C1 segment of cervical spinal cord (tissue), 14 donors: ENCODE measurements at places on chromosomes 2 and 18.

DNA sequence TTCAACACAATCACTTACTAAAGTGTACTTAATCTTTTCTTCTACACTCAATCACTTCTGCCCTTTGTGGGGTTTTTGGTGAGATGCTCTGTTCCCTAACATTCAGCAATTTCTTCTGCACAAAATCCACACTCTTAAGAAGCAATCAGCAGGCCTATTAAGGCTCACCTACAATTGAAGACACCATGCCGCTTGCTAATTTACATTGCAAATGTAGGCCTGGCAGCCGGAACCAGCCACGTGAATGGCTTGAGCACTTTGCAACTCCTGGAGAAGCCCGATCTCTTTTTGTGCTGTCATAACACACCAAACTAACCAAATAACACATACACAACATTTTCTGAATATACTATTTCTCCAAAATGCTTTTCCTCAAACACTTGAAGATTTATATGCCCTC, 66.3 kb downstream of the NYAP2 start:
- no peak for DNase-seq

DNA sequence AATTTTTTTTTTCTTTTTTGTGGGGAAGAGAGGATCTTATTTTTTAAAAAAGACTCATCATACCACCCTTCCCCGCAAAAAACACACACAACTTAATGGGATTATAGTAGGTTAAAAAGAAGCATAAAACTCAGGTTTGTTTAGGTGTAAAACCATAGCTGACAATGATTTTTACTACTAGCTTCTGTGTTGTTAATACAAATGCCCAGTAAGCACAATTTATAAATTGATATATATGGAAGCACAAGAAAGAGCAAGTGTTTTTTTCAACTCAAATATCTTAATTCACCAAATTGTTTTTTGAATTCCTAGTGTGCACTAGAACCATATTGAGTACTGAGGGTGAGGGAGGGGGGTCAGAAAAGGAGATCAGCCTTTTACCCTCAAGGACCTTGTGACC, 7.0 kb downstream of the STAT4 start:
- DNase-seq = no peak

DNA sequence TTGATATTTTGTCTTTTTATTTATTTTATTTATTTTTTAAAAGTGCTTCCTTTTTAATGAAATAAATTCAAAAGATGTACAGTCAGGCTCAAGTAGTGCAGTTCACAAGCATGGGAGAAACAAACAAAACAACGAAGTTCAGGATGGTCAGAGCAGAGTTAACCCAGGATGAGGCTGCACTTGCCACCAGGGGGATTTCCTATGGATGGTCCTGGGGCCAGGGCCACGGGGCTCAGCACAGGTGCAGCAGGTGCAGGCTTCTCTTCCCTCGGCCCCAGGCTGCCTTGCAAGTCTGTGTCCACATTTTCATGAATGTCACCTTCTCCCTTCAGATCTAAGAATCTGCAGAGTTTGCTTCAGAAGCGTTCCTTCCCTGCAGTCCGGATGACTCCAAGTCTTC, 76.5 kb downstream of the CDCA7 start:
- no peak for DNase-seq

- no peak for DNase-seq
These were observed 278.5 kb downstream of the SRBD1 start for GRCh38 chr2:45332567-45332966.

DNA sequence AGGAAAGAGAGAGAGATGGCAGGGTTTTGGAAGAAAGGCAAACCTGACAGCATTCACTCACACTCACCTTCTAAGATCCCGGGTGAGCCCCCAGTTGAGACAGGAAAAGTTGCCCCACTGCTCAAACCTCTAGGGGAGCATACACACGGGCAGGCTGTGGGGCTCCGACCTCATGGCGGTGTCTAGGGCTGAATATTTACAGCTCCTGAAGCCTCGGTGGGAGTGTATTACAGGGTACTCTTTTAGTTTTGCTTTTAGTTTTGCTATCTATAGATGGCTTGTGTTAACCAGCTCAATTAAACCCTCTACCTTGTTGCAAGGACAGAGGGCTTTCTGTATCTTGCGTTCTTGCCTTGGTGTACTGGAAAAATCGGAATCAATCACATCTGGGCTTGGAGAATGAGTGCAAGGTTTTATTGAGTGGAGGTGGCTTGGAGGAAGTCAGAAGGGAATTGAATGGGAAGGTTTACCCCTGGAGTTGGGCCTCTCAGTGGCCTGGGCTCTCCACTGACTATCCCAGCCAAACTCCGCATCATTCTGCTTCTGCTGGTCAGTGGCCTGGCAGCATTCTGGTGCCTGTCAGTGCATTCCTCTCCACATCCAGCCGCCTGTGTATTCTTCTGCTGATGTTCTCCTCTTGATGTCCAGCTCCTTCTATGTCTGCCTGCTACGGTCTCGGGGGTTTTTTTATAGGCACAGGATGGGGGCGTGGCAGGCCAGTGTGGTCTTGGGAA, 10.1 kb upstream of the IFIH1 start:
- DNase-seq = no peak

DNA sequence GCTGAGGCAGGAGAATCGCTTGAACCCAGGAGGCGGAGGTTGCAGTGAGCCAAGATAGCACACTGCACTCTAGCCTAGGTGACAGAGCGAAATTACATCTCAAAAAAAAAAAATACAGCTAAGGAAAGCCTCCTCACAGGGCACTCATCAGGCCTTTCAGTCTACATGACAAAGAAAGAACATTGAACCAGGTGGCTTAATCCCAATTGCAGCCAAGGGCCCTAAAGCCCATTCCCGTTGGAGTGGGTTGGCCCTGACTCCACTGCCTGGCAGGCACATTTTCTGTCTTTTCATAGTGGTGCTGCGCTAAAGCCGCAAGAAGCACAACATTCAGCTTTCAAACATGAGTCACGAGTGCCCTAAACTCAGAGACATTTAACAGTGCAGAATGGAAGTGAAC, 372.5 kb downstream of the RNF144A start:
- DNase-seq = no peak

GRCh38 chr2:29055601-29056000, 18.7 kb downstream of the PCARE start:
- DNase-seq = no peak

DNA sequence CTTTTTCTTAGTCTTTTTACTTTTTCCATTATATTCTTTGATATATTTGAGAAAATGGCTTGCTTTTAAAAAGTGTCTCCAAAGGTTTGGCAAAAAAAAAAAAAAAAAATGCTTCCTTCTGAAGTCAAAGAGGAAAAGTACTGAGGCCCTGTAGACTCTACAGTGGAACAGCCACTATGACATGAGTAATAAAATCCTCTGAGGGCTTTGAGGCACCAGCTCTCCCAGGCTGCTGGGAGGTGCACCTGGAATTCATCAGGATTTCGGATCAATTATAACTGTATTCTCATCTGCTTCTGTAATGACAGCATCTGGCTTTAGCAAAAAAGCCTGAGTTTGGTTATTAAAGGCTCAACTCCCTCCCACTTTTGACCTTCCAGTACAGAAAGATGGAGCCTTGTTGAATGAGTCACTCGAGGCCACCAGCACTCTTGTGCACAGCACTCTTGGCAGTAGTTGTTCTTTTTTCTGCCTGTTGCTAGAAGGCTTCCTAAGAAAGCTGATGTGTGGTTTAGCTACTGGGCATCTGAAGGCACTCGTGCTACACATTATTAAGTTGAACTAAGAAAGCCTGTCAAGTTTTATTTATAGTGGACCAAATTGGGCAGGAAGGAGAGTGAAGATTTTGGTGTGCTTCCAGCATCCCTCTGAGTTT, 131.3 kb downstream of the PRPF40A start:
- DNase-seq = peak; percentile 27

DNA sequence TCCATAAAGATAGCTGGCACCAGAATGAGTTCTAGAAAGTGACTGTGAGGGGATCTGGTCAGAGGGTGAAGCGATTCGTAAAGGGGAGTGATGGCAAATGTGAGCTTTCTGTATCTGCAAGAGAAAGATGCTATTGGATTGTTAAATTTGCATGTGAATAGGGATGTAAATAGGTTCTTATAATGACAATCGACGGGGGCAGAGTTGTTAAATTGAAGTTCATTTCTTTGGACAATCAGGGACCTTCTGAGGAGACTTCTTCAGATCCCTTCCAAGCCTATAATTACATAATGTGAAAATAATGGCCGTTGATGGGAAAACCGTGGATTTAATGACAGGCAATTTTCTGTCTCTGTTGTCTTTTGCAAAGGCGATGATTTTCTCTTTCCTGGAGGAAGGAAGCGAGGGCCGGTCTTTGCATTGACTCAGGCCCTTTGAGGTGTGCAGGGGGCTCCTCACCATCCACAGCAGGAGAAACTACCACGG, 52.2 kb upstream of the TMEM18 start:
- no peak for DNase-seq

GRCh38 chr18:8668381-8668780, 37.0 kb upstream of the MTCL1 start:
- DNase-seq = no peak

DNA sequence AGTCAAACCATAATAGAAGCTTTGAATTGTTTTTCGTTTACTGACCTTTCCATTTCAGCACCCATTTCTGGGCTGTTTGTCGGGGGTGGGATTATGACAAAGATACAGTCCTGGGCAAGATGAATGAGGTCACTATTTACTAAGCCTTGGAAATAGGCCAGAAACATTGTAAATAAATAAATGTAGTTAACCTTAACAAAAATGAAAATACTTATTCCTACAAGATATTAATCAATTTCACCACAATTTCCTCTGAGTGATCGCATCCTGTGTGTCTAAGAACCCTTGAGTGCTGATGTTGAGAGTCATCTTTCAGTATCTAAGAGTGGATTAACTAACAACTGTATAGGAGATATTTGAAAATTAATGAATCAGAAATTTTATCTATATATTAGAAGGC, 14.0 kb downstream of the ITGA4 start:
- no peak for DNase-seq

GRCh38 chr2:46632349-46632748, 153.0 kb downstream of the TMEM247 start:
- DNase-seq = no peak

- no peak for DNase-seq
These were observed 84.7 kb downstream of the RBMS1 start for GRCh38 chr2:160408959-160409291.

DNA sequence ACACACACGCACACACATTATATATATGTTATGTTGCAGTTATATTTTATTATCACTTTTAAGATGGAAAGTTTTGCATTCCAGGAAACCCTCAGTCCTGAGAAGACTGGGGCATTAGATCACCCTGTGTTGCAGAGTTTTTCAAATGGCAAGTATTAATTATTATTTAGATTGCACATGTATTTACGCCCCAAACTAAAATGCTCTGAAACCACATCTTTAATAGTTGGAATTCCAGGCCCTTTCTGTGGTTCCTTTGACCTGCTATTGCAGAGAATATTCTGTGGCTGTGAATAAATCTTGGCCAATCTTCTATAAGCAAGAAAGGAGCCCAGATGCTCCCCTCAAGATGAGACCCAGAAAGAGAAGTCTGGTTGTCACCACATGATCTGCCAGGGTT, 427.0 kb upstream of the TNP1 start:
- DNase-seq = no peak

- no peak for DNase-seq
These were observed 167.9 kb downstream of the HRH4 start for GRCh38 chr18:24628326-24628725.

DNA sequence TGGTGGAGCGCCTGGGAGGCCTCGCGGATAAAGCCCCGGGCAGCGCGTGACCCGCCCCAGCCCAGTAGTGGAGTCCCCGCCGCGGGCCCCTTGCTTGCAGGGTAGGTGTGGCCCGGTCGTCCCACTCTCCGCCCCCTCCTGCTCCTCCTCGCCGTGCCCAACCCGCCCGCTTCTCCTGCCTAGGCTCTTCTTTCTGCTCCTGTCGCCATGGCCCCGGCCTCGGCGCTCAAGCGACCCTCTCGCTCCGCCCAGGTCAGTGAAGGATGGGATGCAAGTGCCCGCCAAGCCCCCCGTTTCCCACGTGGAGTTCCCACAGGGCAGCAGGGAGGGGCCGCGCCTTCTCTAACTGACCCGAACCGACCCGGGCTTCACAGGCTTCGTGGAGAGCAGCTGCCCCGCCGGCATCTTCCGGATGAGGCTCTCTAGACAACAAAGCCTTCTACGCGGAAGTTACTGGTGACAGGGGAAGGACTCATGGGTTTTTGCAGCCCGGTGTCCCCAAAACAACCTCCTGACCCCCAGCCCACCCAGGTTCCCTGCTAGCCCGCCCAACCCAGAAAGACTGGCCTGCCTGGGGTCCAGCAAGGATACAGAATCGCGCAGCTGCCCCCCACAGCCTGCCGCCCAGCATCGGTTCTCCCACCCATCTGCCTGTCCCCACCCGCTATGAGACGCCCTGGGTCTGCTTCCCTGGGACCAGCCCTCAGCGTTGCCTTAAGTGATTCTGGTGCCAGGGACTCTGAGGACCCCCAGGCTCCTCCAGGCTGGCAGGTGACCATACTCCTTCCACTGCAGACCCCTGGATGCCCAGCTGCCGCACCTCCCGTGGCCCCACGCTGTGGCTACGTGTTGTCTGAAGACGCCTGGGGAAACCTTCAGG, 32.8 kb downstream of the TTC32 start:
- DNase-seq = no peak

DNA sequence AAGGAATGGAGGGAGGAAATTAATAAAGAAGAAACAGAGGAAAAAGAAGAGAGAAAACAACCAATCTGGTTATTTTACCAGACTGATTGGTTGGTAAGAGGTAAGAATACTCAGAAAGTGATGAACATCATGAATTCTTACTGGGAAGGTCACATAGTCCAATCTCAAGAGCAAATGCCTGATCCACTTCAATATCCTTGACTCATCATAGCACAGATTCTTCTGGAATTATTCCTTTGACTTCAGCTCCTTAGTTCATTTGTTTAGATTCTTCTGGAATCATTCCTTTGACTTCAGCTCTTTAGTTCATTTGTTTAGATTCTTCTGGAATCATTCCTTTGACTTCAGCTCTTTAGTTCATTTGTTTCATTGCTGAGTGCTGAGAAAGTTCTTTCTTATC, 2030.6 kb upstream of the CELF4 start:
- DNase-seq = no peak

GRCh38 chr2:218392459-218392858, 7.2 kb upstream of the CTDSP1 start:
- DNase-seq = no peak

GRCh38 chr18:69257861-69258458, 142.7 kb upstream of the DOK6 start:
- DNase-seq = no peak

GRCh38 chr2:69600425-69600824, 43.1 kb downstream of the AAK1 start:
- no peak for DNase-seq
